ENCODE measurements at places on chromosomes 1 and 21.

DNA sequence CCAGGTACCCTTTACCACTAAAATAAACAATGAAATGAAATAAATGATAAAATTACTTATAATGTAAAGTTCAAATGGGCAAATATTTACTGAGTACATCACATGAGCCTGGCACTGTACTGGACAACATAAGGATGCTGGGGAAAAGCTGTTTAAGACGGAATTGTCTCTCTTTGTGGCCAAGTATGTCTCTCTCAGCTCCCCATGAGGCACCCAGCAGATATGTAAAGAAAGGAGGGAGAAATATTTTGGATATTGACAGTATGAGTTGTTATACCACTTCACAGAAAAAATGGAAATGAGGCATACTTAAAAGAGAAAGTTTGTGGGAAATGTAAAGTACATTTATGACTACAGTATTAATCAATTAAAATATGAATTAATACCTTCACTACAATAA lies 1.0 kb upstream of the TNFSF4 start:
- DNase-seq = no peak

GRCh38 chr1:178847396-178847849 lies 23.5 kb downstream of the ANGPTL1 start:
- DNase-seq = no peak

- DNase-seq = no peak
These were observed 275.1 kb downstream of the TRABD2B start for GRCh38 chr1:47722101-47722500.

DNA sequence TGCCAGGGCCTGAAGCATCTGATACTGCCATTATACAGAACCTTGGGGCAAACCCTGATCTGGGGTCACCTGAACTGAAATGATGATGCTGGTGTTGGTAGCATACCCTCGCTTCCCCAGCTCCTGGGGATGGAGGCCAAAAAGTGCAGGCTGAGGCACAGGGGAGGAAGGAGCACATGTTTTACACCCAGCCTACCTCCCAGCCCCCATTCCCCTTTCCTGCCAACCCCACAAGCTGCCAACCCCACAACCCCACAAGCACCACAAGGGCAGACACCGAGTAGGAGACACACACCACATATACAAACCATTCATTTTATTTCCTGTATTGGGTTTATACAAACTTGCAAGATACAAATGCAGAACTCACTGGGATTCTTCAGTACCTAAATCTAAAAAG lies 4.8 kb upstream of the GOLT1A start:
- no peak for DNase-seq

DNA sequence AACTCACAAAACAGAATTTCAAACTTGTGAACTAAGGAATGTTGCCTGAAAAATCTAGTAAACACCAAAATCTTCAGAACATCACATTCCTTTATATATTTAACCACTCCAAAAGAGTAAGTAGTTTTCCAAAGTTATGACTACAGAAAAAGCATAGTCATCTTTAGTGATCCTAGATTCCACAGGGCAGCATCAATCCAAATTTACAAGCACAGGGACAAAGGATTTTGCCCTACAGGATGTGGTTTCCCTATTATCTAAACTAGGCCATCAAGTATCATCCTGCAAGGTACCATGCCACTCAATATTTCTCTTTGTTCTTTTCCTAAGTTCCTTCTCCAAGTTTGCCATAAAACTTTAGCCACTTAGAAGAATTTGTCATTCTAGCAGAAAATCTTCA lies 33.0 kb downstream of the COP1 start:
- DNase-seq = no peak

DNA sequence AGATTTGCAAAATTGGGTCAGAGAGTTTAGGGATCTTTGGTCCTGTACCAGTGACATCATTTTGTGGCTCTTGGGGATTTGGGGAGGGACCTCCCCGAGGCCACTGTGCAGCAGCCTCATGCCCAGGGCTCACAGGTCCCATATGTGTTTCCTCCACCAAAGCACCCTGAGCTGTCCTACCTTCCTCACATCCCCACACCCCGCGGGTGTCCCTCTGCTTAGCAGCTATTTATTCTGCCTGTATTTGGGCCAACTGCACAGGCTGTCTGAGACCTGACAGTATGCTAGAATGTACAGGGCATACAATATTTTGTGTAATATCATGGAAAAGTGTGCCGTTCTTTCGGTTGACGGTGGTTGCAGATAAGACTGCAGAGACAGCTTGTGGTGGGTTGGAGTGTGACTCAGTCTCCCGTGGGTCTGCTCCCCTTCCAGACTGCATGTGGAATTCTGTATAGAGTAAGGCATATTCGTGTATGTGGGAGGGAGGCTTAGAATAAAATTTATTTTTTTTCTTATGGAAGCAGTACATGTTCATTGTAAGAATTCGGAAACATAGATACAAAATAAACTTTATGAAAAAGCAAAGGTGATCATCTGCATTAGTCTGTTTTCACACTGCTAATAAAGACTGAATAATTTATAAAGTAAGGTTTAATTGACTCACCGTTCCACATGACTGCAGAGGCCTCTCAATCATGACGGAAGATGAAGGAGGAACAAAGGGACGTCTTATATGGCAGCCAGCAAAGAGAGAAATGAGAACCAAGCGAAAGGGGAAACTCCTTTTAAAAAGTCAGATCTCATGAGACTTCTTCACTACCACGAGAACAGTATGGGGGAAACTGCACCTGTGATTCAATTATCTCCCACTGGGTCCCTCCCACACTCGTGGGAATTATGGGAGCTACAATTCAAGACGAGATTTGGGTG lies 84.4 kb downstream of the ADARB1 start:
- DNase-seq = no peak

- DNase-seq = no peak
These were observed at the start of gene IL24 for GRCh38 chr1:206897175-206897574. IL24 (plus strand) TSS chr1:206897443; CDS start chr1:206897833, 390 bp downstream.

- DNase-seq = no peak
These were observed 9.1 kb downstream of the AHDC1 start for GRCh38 chr1:27594564-27595510.

DNA sequence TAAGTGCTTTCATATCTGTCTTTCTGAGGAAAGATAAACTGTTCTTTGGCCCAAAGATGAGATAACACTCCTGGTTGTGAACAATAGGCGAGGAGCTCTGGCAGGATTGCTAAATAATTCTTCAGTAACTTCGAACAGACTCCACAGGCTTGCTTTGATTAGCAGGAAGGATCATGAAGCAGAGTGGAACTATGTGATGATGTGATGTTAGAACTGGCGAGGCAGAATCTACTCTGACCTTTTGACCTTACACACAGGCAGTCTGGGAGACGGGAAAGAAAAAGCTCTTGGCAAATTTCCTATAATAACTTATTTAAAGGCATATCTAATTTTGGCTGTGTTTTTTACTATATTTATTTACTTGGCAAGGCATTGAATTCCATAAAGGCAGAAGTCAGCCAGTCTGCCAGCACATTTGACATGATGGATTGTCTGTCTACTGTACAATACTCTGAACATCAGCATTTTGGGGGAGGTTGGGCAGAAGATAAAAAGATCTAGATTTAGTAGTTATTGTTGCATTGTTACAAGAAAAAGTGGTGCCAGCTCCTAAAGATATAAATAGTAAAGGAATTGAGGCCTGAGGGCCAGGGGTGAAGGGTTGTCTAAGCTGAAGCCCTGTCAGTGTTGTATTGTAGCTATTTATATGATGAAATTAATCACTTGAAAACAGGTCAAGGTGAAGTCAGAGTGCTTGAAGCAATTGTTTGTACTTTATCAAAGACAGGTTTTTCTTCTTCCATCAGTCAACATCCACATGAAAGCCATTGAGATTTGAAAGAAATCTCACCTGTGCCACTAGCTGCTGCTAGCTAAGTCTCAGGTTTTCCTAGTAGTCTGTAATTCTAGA lies 708.8 kb downstream of the LTN1 start:
- DNase-seq = no peak

- no peak for DNase-seq
These were observed 26.0 kb downstream of the FMO3 start for GRCh38 chr1:171116676-171117075.

- DNase-seq = no peak
These were observed 31.4 kb downstream of the RHBG start for GRCh38 chr1:156400191-156400935.

- no peak for DNase-seq
These were observed 19.9 kb downstream of the SLC45A3 start for GRCh38 chr1:205660361-205660760.

- no peak for DNase-seq
These were observed 17.2 kb upstream of the C8A start for GRCh38 chr1:56837244-56837939.

DNA sequence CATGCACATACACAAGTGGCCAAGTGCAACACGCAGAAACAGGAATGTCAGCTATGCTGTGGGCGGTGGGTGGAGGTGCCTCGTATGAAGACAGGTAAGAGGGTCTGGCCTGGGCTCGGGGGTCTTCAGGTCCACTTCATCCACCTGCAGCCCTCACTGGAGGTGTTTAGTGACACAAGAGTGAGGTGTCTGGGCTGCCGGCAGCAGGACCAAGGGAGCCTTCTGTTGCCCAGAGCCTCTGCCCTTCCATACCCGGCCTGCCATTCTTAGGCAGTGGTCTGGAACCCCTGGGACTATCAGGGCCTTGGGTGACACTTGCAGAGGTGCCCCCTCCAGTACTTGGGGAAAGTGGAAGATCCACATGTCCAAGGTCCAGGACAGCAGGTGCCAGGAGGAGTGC lies 21.7 kb upstream of the ACTRT2 start:
- DNase-seq = no peak

DNA sequence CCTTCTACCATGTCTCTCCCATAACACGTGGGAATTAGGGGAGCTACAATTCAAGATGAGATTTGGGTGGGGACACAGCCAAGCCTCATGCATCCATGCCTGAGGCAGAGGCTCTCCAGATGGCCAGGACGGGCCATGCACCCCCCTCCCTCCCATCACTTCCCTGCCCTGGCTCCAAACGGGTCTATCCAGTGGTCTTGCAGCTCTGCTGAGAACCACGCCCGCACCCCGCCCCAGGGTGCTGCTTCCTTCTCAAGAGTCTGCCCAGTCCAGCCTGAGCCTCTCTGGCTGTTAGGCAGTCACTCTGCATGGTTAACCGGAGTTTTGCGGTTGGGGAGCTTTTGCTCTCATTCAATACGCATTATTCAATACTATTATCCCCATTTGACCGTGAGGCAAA lies 131.5 kb upstream of the TMEM51 start:
- DNase-seq = no peak
